Stimulated activated CD4-positive, alpha-beta T cell treated with anti-CD3 and anti-CD28 coated beads, Interleukin-1b, Interleukin-23, amount 100 ng/mL, for 1 hour (primary cell): ENCODE measurements at places on chromosomes 2 and 18.

GRCh38 chr2:10240161-10240681, 62.5 kb upstream of the HPCAL1 start:
- DNase-seq: no peak

DNA sequence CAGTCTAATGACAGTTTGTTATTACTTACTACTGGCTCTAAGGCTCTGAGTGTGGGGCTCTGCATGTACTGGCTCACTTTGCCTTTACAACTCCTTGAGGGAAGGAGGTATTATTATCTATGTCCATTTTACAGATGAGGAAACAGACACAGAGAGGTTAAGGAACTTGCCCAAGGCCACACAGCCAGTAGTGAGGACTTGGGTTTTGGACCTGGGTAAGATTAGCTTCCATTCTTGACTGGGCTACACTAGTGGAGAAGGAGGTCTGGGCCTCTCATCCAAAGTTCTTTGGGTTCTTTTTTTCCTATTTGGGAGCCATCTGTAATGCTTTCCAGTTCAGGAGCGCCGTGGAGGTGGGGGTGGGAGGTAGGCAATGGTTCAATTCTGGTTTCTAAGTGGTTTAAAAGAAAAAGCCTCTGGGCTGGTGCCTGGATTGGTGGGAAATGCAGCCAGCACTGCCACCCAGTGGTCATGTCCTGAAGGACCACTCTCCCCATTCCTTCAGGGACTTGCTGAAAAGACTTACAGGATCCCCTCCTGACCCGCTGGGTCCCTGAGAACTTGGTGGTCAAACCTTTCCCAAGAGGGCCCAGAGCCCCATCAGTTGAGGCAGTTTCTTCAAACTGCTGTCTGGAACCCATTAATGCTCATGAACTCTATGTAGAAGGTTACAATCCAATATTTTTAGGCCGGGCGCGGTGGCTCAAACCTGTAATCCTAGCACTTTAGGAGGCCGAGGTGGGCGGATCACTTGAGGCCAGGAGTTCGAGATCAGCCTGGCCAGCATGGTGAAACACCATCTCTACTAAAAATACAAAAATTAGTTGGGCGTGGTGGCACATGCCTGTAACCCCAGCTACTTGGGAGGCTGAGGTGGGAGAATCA, 38.6 kb upstream of the NOTO start:
- no peak for DNase-seq

DNA sequence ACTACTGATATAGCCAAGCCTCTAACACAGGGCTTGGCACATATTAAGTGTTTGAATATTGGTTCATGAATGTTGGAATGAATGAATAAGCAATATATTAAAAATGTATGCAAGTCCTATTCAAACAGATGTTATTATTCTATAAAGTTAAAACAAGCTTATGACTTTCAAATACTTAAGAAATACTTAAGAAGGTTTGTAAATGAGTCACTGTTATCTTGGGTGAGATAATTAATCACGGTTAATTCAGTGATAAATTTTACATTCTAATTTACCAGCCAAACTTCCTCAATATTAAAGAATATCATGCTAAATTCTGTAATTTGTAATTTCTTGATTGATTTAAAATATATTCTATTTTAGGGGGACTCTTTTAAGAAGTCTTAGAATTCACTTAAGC, 74.8 kb downstream of the RBMS1 start:
- no peak for DNase-seq

- no peak for DNase-seq
These were observed 793.8 kb upstream of the FSHR start for GRCh38 chr2:49948091-49948490.

GRCh38 chr18:7415081-7415894, 151.8 kb upstream of the PTPRM start:
- DNase-seq: no peak

- peak; percentile 41 for DNase-seq
These were observed 72.4 kb upstream of the YWHAQ start for GRCh38 chr2:9703085-9703678.

DNA sequence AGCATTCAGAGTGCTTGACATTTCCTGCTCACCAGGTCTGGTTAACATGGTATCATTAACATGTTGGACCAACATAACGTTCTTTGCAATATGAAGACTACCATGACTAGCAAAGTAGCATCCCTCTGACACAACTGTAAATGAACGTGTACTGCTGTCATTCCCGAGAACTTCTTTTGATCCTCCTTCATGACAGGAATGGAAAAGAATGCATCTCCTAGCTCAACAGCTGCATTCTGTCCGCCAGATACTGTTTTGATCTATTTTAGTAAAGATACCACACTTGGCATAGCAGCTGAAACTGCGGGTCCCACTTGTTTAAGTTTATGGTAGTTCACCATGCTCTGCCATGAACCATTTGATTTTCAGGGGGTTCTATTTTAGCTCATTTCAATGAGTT, 144.2 kb upstream of the PARD3B start:
- DNase-seq: no peak

DNA sequence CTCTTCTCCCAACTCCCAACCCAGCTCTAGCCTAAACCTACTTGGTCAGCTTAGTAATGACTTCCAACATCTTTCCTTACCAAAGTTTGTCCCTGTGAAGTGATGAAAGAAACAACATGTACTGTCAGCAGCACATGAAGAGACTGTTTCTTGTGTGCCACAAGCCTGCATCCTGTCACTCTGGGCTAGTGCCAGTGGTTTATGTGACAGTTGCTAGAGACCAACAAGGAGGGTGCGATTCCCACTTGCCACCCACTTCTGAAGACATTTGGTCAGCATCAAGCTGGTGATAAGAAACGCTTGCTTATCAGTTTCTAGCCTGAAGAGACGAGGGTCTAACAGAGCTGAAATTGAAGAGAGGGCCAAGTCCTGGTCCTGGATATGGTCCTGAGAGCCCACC, 132.6 kb downstream of the COL4A4 start:
- DNase-seq: no peak

DNA sequence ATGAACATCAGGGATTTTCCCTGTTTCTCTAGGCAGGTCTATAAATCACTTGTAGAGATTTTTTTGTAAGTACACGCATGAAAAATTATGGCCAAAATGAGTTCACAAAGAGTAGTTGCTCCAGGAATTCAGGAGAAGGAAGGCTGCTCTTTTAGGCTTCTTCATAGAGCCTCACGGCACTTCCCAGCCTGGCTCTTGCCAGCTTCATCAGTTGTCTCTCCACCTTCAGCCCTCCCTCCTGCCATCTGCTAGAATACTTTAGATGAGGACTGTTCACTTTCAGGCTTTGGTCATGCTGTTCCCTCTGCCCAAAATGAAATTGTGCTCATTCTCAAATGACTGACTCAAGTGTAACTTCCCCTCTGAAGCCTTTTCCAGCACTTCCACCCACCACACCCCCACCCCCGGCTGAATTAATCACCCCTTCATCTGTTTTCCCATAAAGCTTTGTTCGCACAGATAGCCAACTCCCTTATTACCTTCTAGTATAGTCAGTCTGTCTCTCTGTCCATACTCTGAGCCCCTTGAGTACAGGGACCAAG, 1.8 kb upstream of the ABCA12 start:
- DNase-seq: no peak

DNA sequence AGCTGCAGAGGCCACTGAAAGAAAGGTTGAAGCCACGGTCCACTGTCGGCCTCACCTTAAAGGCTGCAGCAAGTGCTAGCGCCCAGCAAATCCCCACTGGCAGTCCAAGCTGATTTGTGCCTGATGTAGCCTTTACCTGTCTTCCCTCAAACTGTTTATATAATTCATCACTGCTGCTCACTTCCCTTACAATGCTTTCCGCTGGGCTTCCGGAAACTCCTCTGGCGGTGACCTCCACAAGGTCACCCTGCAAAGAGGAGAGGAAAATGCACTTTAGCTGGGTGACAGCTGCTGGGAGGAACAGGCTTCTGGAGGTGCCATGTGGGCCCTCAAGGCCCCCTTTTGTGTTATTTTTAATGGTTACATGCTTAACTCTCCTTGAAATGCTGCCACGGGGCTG, 126.2 kb downstream of the CMPK2 start:
- DNase-seq: no peak

DNA sequence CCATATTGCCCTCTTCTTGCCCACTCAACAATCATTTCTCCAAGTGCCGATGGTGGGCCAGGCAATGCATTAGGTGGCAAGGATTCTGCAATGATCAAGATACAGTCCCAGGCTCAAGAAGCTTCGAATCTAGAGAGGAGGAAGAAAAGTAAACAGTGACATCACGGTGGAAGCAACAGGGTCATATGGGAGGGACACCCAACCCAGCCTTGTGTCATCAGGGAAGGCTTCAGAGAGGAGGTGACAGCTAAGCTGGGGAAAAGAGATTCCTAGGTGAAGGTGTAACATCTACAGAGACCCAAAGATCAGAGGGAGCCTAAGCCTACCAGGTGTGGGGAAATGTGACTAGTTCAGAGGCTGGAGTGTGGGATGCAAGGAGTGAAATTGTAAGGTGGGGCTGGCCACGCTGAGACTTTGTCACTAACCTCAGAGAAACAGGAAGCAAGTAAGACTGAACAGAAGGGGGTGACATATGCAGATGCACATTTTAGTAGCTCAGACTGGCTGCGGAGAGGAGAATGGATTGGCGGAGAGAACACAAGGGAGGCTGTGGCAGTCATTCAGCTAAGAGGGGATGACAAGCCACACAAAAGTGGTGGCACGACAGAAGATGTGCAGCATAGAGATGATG, 104.9 kb downstream of the ANKRD44 start:
- DNase-seq: no peak

GRCh38 chr2:190500054-190500502, 34.4 kb downstream of the NEMP2 start:
- no peak for DNase-seq

GRCh38 chr2:72953976-72954375, 36.7 kb downstream of the EMX1 start:
- DNase-seq: no peak

- no peak for DNase-seq
These were observed 682 bp upstream of the LNPK start for GRCh38 chr2:176002688-176003210.

GRCh38 chr2:65813631-65814173, 381.3 kb upstream of the SPRED2 start:
- no peak for DNase-seq

GRCh38 chr18:13363359-13363758, 144.8 kb downstream of the LDLRAD4 start:
- no peak for DNase-seq

DNA sequence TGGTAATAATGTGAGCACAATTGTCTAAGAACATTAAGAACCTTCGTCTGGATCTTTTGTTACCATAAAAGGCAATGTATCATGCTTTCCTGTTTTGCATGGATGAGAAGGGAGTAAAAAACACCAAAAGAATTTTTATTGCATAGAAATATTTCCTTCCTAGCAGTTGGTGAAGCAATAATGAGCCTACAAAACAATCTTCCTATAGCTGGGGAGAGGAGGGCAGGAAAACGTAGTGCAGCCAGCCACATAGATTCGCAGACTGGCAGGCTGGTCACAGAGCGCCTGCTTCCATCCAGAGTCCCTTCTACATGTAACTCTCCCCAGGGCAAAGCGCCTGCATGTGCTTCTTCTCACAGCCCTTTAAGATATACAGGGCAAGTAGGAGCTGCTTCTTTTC, 190.4 kb downstream of the BABAM2 start:
- DNase-seq: no peak

- DNase-seq: no peak
These were observed 264.7 kb downstream of the METTL4 start for GRCh38 chr18:2306606-2307005.

- no peak for DNase-seq
These were observed 96.4 kb downstream of the CERS6 start for GRCh38 chr2:168552450-168552856.

DNA sequence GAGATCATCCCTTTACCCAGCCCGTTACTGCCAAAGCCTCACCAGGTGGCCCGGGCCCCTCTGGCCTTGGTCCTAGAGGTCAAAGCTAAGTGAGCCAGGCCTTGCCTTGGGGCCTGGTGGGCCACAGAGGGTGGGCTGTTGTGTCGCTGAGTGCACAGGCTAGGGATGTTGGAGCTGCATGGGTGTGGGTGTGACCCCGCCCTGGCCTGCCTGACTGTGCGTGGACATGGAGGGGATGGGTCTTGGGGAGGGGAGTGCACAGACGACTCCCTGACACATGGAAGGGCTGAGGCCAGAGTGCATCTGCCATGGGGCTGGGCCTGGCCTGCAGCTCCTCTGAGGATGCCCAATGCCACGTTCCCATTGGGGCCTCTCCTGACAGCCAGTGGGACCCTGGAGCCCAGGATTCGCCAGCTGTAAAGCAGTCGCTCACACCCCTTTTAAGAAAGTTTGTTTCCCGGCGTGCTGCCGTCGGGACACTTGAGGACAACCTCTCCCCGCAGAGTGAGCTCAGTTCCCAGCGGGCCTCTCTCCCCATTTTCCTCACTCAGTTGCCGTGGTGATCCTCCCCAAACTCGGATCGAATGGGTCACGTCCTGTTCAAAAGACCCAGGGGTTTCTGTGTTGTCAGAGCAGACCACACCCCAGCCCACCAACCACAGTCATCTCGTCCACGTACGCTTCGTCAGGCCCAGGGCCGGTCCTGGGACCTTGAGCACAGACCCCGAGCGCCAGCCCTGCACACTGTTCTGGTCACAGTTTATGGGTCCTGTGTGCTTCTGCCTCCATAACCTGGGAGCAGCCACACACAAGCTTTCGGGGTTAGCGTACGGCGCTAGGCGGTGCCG, 93.5 kb downstream of the NFATC1 start:
- DNase-seq: no peak

- DNase-seq: no peak
These were observed 153.7 kb downstream of the TGIF1 start for GRCh38 chr18:3603421-3604234.

- DNase-seq: no peak
These were observed 289.5 kb upstream of the SLC14A2 start for GRCh38 chr18:45325778-45326177.

GRCh38 chr18:10688766-10689165, 162.9 kb downstream of the NAPG start:
- no peak for DNase-seq

- DNase-seq: no peak
These were observed 55.8 kb downstream of the TTC27 start for GRCh38 chr2:32683520-32684086.

- DNase-seq: no peak
These were observed 2.9 kb upstream of the SLC9A4 start for GRCh38 chr2:102470168-102470567.

- DNase-seq: no peak
These were observed 35.3 kb upstream of the HDAC4 start for GRCh38 chr2:239436076-239436475.

- DNase-seq: no peak
These were observed 80.5 kb downstream of the NFATC1 start for GRCh38 chr18:79476031-79476917.

- DNase-seq: no peak
These were observed 158.0 kb upstream of the KLHL14 start for GRCh38 chr18:32930695-32931301.

DNA sequence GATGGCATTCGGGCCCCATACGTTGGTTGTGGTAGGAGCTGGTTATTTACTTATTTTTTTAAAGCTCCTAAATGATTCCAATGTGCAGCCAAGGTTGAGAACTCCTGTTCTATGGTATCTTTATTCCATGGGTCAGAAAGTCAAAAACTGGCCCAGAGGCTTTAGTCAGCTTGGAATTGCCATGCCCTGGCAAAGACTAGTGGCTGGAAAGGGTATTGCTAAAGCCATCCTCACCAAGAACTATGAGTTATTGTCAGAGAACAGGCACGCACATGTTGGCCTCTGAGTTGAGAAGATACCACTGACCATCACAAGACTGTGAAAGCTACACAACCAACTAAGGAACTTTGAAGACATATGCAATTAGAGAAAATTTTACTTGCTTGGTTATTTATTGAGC, 47.9 kb upstream of the ACMSD start:
- DNase-seq: no peak
